ENCODE measurements at places on chromosomes 2 and 18.

DNA sequence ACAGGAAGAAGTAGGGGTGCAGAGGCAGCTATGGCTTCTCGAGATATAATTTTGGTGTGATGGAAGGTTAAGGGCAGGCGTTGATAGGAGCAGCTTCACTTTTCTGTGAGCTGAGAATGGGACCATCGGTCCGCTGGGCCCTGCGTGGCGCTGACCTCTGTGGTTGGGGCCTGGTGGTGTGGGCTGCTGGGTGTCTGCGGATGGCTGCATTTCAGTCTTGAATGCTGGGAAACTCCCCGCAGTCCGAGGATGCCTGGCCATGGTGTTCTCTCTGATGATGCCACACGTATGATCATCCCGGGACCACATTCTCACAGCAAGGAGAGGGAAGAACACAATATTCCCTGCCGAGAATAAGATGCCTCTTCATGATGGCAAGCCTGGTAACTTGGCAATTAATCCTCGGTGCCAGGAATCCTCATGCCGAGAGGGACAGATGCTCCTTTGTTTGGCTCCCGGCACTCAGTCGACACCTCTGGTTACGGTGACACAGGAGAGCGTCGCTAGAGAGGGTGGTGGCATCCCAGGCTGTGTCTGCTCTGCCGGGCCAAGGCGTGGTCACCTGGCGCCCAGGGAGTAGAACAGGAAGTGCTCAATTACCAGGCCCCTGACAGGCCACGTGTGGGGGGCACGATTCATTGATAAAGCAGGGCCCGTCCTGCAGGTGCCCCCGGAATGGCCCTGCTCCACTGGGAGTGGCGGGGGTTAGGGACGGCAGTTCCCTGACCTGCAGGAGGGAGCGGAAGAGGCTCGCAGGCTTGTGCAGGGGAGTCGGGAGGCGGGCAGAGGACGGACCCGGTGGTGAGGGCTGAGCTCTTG is 119.4 kb upstream of the CTDP1 start:
- no peak for DNase-seq

DNA sequence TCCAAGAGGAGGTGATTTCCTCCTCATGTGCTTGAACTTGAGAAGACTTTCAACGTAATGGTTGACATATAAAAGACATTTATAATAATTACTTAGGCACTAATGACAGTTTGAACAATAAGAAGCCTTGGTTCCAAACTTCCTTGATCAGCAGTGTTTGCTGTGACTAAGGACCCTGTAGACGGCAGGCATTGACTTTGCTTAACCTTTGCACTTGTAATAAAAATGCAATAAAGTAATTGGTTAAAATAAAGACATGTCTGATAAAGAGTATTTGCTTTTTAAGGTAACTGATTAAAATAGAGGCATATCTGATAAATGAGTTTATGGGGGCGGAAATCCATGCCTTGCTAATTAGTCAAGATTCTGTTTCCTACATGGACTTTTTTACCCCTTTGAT is 82.2 kb upstream of the ST8SIA3 start:
- DNase-seq = no peak

DNA sequence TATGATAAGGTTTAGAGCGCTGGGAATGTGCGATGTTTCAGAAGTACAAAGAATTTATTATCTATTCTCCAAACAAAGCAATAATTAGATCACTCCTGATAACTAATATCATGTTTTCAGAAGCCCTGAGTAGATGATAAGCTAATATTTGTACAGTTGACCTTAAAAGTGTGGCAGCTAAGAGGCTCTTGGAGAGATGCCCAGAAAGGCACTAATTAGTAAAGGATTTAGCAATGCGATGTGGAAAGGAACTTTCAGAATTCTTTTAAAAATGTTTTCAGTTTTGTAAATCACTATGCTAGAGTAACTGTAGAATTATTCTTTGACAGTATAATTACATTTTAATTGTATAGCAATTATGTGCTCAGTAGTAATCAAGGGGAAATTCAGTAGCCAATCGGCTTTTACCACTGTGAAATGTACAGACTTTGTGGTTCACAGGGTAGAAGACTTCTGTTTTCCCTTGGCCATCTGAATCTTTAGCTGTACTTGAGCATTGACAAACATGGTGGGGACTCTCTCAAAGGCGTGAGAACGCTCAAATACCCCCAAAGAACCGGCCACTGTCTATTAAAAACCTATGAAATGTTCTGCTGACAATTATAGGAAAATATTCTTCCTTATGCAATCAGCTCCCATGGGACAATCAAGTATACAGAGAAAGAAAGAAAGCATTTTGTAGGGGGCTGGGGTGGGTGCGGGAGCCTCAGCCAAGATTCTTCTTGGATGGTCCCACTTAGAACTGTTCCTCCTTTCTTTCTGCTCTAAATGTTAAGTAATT is 262.8 kb upstream of the AGAP1 start:
- no peak for DNase-seq

- no peak for DNase-seq
Observed at GRCh38 chr2:217449444-217449843, 553.4 kb downstream of the TNS1 start.

DNA sequence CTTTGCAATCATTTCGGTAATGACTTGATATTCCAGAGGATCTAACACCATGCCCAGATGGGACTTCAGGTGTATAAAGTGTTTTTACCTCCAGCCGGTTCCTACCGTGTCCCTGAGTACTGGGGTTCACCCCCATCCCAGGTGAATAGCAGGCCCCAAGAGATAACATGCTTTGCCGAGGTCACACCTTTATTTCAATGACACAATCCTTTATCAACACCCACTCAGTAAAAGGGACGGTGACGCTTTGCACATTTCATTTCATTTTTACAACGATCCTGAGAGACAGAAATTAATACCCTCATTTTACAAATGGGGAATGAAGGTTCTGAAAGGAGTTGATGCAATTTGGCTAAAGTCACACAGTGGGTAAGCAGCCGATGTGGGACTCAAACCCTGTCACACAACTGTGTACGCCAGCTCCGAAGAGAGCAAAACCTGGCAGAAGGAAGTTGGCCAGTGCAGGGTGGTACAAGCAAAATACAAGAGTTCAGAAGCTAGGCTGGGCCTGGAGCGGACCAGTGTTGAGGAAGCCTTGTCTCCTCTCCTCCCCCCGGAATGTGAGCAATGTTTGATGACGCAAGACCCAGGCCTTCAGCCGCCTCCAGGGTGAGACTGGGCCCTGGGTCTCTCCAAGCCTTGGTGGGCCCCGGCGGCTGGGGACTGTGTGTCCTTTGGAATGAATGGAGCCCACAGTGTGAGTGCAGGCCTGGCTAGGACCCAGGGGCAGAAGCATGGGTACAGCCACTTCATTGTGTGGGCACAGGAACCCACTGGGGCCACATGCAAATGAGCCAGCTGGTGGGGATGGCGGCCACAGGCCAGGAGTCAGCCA is 139.6 kb upstream of the MYCN start:
- DNase-seq = no peak

GRCh38 chr2:16138811-16139662 is 198.7 kb downstream of the MYCN start:
- no peak for DNase-seq

DNA sequence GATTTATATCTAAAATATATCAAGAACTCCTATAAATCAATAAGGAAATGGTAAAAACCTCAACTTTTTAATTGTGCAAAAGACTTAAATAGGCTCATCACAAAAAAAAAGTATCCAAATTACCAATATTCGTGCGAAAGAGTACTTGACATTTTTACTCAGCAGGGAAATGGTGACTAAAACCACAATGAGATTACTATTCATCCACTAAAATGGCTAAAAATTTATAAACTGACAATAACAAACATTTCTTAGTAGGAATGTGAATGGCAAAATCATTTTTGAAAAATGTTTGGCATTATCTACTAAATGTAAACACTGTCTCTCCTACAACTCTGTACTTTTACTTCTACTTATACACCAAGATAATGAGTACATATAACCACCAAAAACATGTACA is 184.8 kb upstream of the RND3 start:
- DNase-seq = no peak

- no peak for DNase-seq
Observed at GRCh38 chr18:3867864-3868311, 417.9 kb downstream of the TGIF1 start.

DNA sequence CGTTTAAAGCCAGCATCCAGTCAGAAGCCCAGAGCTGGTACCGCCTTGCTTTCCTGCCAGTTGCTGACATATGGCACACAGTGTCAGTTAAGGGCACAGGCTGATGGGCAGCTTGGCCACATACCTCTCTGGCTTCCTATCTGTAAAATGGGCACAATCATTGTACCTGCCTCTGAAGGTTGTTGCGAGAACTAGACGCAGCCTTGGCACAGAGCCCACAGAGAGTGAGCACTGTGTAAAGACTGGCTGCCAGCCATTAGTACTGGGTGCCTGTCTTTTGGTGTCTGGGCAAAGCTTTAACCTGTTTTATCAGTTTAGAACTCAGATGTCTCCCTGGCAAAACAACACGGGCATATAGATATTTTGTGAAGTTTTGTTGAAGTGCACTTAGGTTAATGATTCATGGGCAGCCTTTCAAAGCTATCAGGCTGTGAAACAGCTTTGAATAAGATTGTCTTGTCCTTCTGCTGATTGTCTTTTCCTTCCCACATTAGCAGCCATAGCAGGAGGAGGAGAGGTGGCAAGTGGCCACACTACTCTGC is 269.5 kb downstream of the NEDD4L start:
- no peak for DNase-seq

DNA sequence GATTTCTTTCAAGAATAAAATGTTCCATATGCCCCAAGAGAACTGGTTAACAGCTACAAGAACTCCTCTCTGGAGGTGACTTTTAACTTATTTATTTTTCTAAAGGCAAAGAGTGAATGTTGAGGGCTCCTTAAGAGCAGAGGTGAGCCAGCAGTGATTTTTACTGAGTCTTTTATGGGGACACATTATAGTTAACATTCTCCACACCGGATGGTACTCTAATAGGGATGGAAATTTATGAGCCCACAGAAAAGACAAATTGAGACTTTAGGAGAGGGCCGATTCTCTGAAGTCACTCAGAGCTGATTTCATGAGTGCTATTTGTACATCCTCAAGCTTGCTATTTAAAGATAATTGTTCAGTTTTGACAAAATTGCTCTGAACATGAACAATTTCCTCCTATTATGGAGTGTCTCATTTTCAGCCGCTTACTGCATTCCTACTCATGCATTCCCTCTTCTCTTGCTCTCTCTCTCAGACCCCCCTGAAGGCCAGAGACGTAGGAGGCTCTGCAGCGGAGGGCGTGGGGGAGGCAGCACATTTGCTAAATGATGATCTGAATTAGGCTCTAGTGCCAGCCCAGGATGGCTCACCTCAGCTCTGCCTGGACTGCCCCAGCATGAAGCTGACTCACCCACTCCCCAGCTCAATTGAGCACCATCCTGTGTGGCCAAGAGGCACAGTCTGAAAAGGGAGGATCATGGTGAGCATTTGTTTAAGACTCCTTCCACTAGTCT is 5.9 kb upstream of the RPL37A start:
- DNase-seq = no peak

- no peak for DNase-seq
Observed at GRCh38 chr2:74883011-74883410, 49.1 kb downstream of the HK2 start.

- no peak for DNase-seq
Observed at GRCh38 chr2:69549421-69549820, 94.1 kb downstream of the AAK1 start.

DNA sequence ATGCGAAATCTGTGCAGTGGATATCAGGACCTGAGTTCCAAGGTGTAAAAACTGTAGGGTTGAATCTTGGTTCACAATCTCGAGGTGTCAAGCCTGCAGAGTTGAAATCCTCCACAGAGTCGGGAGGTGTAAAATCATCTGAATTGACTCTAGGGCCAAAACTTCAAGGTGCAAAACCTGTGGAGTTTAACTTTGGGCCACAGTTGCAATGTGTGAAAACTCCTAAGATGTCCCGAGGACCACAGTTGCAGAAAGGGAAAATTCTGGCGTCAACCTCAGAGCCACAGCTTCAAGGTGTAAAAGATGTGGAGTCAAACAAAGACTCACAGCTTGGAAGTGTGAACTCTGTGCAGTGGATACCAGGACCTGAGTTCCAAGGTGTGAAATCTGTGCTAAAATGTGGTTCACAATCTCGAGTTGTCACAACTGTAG is 9.8 kb upstream of the ZNF512 start:
- no peak for DNase-seq

GRCh38 chr18:55982992-55983391 is 395.0 kb upstream of the TCF4 start:
- DNase-seq = no peak

DNA sequence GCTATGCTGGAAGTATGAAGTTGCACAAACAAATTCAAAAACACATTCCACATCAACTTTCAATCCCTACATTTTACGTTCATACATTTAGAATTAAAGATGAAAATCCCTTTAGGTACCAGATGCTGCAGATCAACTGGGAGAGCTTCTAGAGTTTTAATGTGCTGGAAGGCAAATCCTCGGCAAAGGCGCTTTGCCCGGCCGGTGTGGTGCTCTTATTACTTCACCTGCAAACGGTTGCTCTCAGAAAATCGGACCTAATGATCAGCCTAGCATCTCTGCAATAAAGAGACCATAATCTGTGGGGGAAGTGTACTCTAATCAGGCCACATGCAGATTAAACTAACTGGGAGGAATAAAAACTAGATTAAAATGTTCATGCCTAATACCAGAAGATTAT is 513.8 kb downstream of the ZEB2 start:
- no peak for DNase-seq

DNA sequence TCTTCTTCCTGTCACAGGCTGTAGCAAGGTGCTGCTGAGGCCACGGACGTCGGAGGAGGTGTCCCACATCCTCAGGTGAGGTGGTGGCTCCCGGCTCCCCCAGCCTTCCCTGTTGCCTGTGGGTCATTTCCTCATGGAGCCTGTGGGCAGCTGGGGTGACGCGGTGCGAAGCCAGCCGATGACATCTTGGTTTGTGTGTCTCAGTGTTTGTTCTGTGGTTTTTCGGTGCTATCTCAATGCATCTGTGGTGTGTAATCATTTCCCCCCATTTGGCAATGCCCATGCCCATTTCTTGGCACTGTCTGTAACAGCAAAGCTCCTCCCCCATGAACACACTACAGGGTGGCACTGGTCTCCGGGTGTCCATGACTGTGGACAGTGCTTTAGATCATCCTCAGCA is 6.6 kb downstream of the D2HGDH start:
- peak; percentile 39 for DNase-seq

- DNase-seq = no peak
Observed at GRCh38 chr2:187349326-187349944, 98.6 kb downstream of the CALCRL start.

DNA sequence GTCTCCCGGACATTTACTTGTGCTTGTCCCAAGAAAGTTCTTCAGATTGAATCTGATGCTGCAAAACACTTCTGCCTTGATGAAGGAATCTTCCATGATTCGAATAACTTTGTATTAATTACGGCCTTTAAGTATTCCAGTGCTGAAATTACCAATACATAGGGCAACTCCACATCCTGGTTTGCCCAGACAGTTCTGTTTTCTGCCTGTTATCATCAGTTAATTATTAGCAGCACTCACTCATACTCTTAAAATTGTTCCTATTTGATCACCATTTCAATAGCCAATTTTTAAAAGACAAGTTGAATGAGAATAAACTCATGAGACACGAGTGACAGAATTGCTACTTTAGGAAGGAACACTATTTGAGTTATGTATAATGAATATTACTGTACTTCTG is 620.7 kb upstream of the ZEB2 start:
- DNase-seq = no peak

GRCh38 chr2:83705146-83705545 is 753.9 kb downstream of the SUCLG1 start:
- DNase-seq = no peak

GRCh38 chr2:61660511-61661388 is 122.6 kb upstream of the XPO1 start:
- DNase-seq = no peak

All from activated T-cell treated with anti-CD3 and anti-CD28 coated beads for 48 hours (primary cell).